ENCODE measurements at places on chromosomes 3 and 15.

GRCh38 chr3:159971311-159971710 is 17.3 kb upstream of the IL12A start:
- no peak for DNase-seq

DNA sequence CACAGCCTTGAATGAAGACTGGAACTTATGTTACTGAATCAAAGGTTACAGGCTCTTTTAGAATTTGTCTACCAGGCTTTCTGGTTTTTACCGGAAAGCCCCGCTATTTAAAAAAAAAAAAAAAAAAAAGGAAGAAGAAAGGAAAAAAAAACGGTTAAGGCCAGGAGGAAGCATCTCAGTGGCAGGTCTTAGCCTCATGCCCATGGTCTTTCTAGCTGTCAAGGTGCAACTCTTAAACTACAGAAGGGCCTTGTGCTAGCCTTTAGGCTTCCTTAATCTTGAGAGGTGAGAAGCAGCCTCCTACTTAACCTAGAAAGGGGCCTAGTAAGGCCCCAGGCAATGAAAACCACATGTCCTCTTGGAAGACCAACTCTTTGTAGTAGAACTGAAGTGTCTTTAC is 77.5 kb downstream of the TBC1D5 start:
- DNase-seq = no peak

DNA sequence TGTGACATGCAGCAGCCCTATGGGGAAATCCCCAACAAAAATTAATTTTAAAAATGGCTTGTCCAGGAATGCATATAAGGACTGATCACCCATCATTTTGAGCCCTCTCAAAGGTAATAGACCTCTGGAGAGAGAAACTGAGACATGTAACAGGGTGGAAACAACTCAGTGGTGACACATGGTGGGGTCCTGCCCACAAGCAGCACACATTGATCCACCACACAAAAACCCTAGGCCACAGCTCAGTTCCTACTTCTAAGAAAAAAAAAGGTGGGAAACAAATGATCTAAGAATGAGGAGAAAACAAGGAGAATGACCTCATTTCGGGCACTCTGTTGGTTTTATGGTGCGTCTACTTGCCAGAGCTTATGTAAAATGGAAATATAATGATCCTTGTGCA is 1.9 kb upstream of the SLC41A3 start:
- DNase-seq = no peak

DNA sequence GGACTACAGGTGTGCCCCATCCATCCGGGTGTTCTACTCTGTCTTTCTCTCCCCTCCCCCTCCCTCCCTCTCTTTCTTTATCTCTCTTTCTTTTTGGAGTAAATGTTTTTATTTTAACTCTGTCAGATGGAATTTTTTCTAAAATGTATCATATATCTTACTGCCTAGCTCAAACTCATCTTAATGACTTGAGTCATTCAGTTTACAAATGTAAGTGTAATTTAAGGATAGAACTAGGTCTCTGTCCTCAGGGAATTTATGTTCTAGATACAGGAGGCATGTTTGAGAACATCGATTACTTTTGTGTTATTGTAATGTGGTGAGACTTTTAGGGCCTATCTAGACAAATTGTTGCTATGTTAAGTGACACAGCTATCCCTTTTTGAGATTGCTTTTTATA is 3.5 kb downstream of the TBC1D23 start:
- no peak for DNase-seq

DNA sequence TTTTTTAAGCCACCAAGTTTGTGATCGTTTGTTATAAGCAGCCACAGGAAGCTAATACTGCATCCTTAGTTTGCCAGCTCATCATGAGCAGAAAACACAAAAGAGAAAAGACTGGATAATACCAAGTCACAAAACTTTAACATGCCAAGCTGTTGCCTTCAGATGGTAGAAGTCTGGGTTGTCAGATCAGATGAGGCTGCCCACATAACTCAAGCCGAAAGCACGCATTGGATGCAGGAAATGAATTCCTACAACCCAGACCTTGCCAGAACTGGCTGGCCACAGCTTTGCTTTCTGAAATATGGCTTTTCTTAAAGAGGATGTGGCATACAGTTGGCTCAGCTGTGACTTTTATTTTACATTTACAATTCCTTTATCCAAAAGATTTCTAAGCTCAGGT is 118.3 kb upstream of the NEO1 start:
- no peak for DNase-seq

- DNase-seq = no peak
These were observed 230.3 kb upstream of the TBL1XR1 start for GRCh38 chr3:177427540-177427939.
